ENCODE measurements at places on chromosomes 12 and 14. TPM values are rescaled to one million over a fixed set of nuclear protein-coding genes. Genes with fewer than 3 reads are reported as not detected.

Gene BATF
- not detected for total RNA-seq

Gene FSCB
- total RNA-seq: 1.4 TPM

Gene CD27
- total RNA-seq: not detected

Gene KRT73
- not detected for total RNA-seq

Gene PGF
- 0.36 TPM for total RNA-seq

DNA sequence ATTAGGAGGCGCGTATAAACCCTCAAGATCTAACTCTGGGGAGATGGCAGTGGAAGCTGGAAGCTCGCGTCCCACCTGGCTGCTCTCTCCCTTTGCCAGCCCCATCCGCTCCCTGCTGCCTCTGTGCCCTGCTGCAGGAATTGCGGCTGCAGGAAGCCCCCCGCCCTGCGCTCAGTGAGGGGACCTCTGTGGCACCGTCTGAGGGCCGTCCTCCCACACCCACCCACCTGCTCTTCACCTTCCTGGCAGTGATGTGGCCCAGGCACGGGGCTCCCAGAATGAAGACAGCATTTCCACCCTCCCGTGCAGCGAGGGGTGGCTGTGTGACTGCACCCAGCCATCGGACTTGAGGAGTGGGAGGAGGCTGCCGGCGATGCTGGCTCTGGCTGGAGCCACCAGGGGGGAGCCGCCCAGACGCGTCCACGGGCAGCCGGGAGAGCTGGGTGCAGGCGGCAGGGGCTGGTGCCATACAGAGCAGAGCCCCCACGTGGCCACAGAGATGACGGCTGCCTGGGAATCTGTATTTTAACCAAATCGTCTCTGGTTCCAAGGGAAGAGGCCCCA lies 28.3 kb upstream of the GALNT9 start:
- DNase-seq: no peak

GRCh38 chr12:7374423-7375144 lies 69.4 kb downstream of the CD163L1 start:
- peak; percentile 17 for DNase-seq

GRCh38 chr12:3602488-3602887 lies 111.5 kb downstream of the PRMT8 start:
- DNase-seq: no peak

DNA sequence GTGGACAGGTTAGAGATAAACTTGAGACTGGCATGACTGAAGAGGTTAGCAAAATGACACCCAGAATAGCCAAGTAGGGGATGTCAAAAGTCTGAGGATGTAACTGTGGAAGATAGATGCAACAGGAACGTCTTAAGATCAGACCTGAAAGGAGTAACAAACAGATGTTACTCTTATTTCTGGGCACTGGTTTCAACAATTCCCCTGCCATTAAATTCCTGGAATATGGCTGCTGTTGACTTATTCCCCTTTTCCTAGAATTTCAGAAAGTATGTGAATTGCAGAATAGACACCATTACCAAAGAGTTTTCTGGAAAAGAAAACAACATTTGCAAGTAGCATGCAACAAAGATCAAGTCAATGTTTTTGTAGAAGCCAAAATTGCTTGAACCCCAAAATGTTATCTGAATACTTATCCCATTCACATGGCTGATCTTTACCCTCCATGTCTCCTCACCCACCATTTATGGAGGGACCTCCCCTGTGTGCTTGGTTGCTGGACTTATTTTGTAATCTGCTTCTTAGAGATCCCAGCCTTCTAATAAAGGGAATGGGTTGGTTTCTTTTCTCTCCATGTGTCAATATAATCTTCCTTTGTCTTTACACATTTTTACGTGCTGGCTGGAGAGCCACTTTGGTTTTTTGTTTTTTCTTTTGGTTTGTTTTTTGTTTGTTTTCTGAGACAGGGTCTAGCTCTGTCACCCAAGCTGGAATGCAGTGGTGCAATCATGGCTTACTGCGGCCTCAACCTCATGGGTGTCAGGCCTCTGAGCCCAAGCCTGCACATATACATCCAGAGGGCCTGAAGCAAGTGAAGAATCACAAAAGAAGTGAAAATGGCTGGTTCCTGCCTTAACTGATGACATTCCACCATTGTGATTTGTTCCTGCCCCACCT lies 57.0 kb downstream of the BBS10 start:
- no peak for DNase-seq

DNA sequence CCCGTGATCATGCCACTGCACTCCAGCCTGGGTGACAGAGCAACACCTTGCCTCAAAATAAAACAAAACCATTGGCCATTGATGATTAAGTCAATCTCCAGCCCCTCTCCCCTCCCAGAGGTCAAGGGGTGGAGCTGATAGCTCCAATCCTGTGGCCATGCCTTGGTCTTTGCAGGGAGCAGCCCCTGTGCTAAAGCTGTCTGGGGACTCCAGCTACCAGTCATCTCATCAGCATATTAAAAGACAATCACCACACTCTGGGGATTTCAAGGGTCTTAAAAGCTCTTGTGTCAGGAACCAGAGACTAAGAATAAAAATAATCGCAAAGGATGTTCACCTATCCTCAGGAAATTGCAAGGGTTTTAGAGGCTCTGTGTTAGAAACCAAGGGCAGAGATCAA lies 30.6 kb downstream of the HCAR2 start:
- no peak for DNase-seq

DNA sequence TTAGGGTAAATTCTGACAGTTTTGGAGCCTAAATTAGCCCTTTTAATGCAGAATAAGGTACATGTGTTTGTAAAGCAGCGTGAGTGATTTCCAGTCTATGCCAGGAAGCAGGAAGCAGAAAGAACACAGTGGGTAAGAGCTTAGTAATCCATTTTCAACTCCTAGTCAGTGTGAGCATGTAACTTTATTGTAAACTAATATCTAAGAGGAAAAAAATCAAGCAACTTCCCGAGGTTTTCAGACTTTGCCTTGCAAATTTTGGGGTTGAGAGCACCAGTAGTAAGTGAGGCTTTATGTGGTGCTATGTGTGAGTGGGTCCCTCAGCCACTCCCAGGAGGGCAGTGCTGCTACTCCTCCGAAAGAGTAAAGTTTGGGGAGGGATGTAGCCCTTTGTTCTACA lies 2.9 kb downstream of the CIPC start:
- DNase-seq: no peak

- peak; percentile 98 for DNase-seq
Observed at GRCh38 chr14:65361920-65362319, 50.6 kb upstream of the FUT8 start.

DNA sequence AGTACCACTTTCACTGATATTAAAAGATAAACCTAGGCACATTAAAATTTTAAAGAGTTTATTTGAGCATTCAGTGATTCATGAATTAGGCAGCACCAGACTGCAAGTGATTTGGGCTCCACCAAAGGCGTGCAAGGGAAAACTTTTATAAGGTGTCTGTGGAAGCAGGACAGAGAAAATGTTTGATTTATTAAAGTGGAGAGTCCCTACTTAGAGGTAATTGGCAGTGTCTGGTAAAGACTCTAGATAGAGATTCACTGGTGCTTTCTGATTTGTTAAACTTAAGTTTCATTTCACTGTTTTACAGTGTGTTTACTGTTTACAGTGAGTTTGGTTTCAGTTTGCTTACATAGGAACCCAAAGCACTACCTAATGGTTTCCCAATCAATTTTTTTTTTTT lies 72.8 kb downstream of the ANKS1B start:
- DNase-seq: peak; percentile 10

DNA sequence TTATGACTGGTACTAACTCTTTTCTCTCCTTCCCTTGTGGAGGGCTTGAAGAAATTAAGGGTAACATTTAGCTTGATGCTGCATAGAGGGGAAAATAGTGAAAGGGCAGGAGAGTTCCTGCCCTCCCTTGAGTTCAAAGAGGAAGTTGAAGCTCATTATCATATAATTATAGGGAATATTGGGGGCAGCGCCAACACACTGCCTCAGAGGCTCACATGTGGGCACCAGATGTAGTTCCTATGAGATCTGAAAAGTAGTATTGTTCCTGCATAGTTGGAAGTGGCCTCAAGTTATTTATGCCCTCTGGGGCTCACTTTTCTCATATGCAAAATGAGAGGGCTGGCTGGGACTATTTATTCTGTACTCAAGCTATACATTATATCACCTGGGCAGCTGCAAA lies 33.0 kb upstream of the FGF23 start:
- no peak for DNase-seq

- no peak for DNase-seq
Observed at GRCh38 chr12:118611295-118611694, 234.9 kb downstream of the SUDS3 start.

DNA sequence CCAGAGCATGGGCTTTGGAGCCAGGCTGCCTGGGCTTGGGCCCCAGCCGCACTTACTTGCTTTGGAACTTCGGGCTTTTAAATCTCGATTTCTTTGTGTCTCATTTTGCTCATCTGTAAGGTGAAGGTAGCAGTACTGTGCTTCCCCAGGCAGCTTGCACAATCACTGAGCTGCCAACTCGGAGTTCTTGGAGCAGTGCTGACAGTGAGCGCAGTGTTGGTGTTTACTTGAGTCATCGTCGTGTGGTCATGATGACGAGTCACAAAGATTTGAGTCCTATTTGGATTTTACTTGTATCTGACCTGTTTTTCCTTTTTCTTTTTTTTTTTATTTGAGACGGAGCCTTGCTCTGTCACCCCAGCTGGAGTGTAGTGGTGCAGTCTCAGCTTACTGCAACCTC lies 31.3 kb upstream of the ATF1 start:
- DNase-seq: peak; percentile 83

DNA sequence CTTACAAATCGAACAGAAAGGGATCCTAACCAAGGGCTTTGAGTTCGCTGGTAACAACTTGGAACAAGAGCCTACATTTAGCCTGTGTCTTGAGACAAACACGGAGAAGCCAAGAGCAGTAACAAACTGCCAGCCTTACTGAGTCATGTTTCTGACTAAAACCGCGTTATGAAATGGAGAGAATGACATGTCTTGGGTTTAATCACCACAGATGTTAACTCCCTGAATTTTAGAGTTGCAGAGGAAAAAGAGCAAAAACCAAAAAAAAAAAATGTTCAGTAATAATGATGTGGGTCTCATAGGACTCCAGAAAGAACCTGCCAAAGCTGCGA lies 1.0 kb downstream of the BLTP3B start:
- peak; percentile 92 for DNase-seq

DNA sequence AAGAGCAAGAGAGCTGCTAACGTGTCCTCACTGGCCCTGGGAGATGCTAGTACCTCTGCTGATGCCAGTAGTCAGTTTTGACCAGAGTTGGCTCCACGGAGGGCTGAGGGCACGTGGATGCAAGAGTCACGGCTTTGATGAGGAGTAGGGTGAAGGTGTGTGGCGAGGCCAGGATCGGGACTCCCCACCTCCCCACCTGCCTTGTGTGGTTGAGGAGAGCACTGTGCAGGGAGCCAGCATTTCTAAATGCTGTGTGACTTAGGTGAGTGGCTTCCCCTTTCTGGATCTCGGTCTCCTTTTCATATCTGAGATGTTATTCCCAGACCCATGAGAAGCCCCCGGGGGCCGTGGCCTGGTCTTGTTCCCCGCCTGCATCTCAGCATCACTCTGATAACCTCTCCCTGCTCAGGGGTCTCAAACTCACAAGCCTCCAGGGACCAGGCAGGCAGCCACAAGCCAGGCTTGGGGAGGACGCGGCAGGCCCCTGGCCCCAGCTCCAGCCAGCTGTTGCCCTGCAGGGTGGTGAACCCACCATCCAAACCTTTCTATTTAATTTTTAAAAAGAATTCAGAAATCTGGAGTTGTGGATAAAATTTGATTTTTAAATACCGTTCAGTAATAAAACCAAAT lies 32.1 kb downstream of the MVK start:
- DNase-seq: no peak

DNA sequence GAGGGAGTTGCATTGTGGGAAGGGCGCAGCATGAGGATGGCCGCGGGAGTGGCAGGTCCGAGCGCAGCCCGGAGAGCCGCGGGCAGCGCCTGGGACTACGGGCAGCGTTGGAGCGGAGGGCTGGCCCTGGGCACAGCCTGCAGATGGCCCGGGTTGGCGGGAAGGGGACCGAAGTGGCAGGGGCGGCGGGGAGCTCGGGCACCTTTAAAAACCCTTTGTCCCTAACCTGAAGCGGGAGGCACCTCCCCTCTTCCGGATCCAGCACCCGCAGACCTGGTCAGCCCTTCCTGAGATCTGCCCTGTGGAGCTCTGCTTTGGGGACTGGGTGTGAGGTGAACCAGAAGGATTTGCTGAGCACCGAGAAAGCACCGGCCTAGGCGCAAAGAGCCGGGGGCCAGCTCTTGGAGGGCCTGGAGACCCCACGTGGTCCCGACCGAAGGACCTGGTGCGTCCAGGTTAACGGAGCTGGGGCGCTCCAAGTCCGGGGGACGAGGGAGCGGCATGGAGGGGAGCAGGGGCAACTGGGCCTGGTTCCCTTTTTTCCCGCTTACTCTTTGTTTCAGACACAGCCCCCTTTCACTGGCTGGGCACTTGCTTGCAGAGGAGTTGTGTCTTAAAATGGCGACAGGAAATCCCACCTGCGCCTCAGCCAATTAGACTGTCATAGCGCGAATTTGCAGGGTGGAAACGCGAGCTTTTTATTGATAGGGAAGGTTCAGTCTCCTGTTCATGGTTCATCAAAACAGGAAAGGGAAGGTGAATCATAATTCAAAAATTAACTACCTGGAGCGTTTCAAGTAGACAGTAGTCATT lies 792 bp upstream of the SLC38A1 start:
- DNase-seq: no peak

DNA sequence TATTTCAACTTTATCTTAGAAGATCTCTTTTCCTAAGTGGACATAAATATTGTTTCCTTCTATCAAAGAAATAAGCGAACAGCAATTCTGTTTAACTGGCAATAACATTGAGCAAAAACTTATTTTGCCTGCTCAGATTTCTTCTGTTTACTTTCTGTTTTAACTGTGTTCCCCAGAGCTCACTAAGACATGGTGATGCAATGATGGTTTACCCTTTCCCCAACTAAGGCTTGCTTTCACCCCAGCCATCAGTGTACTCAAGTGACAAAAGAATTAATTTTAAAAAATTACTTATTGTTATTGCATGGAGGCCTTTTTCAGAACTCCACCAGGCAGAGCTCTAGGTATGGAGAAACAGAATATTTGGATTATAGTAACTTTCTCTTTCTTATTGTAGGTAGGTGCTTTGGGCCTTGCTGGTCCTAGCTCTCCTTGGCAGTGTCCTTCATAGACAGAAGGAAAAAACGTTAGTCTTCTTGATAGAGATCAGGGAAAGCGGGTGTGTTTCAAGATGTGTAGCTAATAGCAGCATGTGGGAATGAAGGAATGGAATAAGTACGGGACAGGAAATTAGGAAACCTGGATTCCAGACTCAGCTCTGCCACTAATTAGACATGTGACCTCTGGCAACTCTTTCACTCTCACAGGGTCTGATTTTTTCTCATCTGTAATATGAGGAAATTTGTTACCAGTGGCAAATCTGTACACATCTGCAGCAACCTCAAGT lies 14.6 kb upstream of the DDHD1 start:
- DNase-seq: peak; percentile 52

GRCh38 chr14:103142026-103142425 lies 18.8 kb downstream of the TNFAIP2 start:
- no peak for DNase-seq

DNA sequence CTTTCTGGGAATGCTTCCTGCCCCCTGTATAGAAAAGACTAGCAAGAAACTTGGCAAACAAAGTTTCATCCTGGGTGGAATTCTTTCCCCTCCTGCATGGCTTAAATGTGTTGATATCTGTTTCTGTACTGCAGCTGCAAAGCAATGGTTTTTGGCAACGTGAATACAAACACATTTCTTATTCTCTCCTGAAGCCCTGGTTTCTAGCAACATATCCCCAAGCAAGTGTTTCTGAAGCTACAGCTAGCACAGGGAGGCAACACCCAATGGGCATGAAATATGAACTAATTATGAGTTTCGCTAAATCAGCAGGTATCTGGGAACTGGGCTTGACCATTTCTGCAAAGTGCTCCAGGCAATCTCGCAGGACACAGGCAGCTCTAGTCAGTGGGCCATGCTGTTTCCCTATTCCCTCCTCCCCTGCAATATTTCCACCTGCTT lies 392.3 kb upstream of the TMPO start:
- DNase-seq: no peak

GRCh38 chr14:102231476-102232347 lies 73.3 kb downstream of the MOK start:
- DNase-seq: no peak

Data from fibroblast of the aortic adventitia (primary cell).